ENCODE measurements at places on chromosomes 2 and 18. TPM values are rescaled to one million over a fixed set of nuclear protein-coding genes. Genes with fewer than 3 reads are reported as not detected.

The SLC9A4 gene
- total RNA-seq: 0.05 TPM

DNA sequence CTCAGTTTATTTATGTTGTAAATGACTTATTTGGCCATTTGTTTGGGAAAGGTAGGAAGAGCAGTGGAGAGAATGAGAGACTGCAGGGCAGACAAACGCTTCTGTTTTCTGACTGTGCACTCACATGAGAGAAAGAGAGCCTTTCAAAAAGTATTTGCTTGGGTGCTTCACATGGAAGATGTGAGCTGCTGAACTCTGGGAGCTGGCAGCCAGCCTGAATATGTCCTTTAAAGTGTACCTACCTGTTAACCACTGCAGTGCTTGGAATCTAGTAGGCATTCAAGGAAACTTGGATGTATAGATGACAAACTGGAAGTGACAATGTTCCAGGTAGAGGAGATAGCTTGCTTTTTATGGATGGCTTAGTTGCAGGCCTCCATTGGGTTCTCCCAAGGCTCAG, 68.8 kb downstream of the PTPRM start:
- no peak for DNase-seq

The SP140 gene
- total RNA-seq: 132 TPM

The COL4A4 gene
- total RNA-seq: not detected

The ABCB11 gene
- total RNA-seq: not detected

The TAF4B gene
- total RNA-seq: 9.3 TPM

GRCh38 chr2:178251151-178251955, 57.0 kb downstream of the OSBPL6 start:
- no peak for DNase-seq

GRCh38 chr2:10527585-10527984, 79.5 kb upstream of the ODC1 start:
- DNase-seq: no peak

DNA sequence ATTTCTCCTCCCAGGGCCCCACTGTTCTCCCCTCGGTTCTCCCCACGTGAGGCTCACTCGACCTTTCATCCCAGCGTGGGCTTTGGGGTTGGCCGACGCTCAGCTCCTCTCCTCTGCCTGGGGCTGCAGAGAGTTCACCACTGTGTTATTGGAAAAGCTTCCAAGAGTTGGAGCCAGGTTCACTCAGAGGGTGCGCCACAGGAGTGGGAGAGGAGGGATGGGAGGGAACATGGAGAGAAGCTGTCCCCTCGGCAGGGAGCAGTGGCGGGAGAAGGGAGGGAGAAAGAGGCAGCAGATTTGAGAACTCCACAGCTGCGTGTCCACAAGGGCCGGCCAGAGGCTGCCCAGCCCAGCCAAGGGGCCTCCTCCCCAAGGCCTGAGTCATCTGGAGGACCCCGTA, 197.1 kb upstream of the SMAD2 start:
- DNase-seq: no peak

- no peak for DNase-seq
These were observed 47.2 kb downstream of the DCC start for GRCh38 chr18:52387175-52387574.

DNA sequence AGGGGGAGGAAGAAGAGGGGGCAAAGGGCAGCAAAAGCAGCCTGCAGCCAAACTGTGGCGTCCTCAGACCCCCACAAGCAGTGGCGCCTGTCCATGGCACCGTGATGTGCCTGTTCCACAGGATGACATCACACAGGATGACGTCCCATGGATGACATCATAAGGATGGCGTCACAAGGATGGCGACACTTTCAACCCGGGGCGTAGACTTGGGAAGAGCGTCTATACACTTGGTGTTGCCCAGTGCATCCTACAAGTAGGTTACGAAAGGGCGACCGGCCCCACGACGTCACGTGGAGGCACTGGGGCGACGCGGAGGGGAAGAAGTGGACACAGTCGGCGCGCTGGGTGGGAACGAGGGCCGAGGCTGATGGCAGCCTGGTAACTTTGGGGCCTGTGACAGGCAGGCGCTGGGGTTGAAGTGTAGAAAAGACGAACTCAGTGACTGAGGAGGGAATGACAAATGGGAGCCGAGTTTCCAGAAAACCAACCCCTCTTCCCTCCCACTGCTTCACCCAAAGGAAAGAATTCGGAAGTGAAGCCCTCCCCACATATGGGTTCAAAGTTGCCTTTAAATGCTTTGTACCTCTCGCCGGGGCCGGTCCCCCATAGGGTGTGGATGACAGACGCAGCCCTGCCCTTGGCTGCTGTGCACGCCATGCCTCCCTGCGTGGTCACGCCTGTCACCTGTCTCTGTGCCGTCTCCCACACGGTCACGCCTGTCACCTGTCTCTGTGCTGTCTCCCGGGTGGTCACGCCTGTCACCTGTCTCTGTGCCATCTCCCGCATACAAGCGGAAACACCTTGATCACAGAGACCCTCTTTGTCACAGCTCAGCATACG, 13.4 kb upstream of the KCNG2 start:
- DNase-seq: no peak

The GDF7 gene
- total RNA-seq: not detected

The CD8B2 gene
- total RNA-seq: 3.7 TPM

The GPAT2 gene
- 26.7 TPM for total RNA-seq

DNA sequence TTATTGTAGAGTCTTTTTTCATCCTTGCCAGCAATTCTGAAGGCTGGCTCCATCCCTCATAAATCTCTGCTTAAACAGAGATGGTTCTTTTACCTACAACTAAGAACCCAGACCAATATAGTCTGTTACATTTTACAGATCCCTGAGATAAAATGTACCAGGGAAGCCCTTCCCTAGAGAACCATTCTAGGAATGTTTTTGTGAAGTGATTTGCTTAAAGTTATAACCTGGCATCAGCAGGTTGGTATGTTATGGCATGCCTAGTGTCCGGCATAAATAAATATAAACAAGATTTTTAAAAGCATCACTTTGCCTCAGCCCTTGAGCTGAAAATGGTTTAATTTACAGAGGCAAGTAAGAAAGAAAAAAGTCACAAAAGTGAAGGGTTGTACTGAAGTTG, 18.5 kb upstream of the NPAS2 start:
- DNase-seq: no peak

The RUFY4 gene
- 1.4 TPM for total RNA-seq

The COBLL1 gene
- not detected for total RNA-seq

DNA sequence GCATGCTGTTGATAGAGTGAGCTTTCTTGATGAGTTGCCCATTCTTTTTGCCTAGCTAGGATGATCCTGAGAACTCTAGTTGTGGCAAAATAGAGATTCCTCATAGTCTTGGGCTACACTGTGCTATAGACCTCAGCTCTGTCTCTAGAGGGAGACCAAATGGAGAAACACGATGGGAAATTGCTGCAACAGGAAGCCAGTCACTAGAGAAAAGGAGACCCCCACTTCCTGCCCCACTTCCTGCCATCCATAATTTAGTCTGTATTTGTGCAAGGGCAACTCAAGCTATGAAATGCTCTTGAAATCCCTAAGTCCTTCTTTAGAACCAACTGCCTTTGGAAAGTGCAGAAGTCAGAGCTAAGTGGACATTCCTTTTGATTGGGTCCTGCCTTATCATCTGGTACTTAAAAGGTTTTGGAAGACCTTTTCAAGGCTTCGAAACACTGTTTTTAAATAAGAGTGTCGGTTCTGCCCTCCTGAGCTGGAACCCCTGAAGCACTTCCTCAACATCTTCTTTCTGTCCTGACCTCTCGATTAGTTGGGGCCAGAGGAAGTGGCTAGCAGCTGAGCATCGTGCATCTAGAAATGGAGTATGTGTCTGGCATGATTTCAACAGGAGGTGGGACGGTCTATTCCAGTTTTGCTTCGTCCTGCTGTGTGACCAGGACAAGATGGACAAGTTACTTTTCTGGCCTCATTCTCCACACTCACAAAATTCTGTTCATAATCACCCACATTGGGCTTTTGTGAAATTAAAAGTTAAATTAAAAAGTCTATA, 8.6 kb upstream of the KCNE4 start:
- DNase-seq: no peak

The TMEM198 gene
- 2.8 TPM for total RNA-seq

DNA sequence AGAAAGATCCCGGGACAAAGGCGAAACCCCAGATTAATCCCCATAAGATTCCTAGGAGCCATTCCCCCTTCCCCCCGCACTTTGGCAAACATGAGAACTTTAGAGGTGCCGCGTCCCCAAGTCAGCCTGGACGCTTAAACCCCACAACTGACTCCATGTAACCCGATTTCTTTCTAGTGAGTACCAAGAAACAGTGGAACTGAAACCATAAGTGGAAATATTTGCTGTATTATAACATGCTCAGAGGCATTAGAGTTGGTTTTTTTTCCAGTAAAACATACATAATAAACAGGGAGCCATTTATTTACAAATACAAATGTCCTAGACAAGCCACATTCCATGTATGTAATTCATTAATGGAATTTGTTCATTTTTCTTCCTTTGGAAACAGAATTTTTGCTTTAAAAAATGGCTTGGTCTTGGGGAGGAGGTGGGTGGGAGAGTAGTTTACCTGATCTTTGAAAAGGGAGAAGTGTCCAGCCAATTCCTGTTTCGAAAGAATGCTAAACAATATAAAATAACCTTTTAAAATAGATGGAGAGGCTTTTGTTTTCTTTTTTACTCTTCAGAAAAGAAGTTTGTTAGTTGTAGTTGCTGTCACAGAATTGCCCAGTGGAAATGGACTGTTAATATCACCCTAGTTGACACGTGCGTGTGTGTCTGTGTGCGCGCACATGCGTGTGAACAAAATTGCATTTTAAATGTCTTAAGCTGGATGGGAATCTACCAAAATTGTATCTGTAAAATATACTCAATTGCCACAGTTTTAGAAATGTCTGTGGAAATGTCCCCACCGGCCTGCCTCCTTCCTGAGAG, 10.6 kb downstream of the POU3F3 start:
- no peak for DNase-seq

The LONRF2 gene
- total RNA-seq: 0.21 TPM

- no peak for DNase-seq
These were observed 212.3 kb downstream of the BCL2 start for GRCh38 chr18:63107171-63107845.

The IL37 gene
- not detected for total RNA-seq

The CUL3 gene
- total RNA-seq: 72.2 TPM

The NEURL3 gene
- 0.38 TPM for total RNA-seq

DNA sequence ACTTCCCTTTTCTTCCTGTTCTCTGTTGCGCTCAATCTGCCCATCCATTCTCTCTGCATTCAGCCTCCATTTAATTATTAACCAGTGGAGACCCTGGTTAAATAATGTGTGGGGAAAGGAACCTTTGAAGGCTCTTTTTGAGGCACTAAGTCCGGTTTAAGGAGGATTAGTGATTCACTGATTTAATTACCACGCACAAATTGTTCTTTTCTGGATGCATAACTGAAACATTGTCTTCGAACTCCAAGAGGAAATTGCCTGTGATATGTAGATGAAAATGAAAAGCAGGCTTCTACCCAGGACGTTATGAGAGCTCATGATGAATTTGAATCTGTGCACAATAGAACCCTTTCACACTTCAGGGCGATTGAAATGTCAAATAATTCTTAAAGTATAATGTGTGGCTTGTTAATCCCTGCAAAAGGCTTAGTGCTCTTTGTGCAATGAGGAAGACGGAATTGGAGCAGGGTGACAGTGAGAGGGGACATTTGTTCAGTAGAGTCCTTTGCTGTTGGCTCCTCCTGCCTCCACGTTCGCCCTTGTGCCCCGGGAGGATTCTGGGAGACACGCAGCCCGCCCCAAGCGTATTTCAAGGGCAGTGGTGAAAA, 51.1 kb upstream of the ZNF236 start:
- no peak for DNase-seq

DNA sequence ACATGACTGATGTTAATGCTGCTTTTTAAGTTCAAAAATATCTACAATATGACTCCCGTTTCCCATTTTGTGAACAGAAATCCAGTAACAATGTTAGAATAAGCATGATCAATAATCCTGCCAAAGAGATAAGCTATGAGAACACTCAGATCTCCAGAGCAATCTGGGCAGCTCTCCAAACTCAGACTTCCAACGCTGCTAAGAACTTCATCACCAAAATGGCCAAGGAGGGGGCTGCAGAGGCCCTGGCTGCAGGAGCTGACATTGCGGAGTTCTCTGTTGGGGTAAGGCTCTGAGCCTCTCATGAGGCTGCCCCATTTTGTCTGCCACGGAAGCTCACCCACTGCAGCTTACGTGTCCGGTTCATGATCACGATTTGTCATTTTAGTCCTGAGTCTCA, 68.4 kb downstream of the UGGT1 start:
- no peak for DNase-seq

The TRAPPC8 gene
- 33.0 TPM for total RNA-seq

DNA sequence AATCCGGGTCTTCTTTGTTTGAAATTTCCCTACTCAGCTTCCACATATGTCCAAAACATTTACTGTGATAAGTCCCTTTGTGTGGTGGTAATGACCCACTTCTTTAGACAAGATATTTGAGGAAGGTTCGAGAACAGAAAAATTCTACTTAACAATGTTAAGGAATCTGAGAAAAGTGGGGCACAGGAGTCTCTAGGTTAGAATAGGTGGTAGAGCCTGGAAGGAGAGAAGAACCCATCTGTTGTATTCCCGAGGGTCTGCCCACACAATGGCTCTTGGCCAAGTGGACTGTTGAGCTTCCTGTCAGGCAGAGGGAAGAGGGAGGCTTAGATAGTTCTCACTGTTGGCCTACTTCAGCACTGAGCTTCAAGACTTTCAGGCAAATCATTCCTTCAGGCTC, 4.3 kb downstream of the IGFBP2 start:
- DNase-seq: no peak

GRCh38 chr18:72235422-72235821, 308.7 kb downstream of the CBLN2 start:
- no peak for DNase-seq

DNA sequence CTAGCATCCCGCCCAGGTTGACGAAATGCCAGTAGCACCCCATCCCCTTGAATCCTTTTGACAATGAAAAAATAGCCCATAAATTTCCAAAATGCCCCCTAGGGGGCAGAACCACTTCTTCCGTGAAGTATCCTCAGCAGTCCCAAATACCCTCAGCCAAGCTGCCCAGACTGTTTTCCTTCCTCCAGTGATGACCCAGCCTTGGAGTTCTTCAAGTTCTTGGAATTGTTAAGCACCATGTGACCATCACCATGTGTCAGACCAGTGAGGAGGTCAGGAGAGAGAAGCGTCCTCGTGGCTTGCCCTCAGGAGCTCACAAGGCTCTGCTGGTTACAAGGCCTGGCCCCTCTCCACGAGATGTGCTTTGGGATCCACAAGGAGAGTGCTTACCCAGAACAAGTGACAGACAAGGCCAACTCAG, 1.4 kb upstream of the SLC23A3 start:
- DNase-seq: no peak

DNA sequence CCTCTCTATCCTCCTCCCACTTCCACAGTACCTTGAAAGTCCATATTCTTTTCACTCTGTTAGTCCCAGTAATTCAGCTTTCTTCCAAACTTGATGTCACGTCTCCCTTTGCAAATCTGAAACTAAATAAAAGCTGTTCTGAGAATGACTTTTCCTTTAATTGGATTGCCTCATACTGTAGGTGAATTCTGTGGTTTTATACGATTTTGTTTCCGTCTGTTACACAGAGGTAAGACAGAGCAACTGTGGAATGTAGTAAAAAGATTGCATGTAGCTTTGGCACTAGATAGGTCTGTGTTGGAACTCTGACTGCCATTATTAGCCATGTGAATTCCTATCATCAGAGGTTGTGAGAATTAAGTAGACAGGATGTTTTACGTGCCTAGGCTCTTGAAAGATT, 25.9 kb downstream of the MALT1 start:
- no peak for DNase-seq

All from activated CD8-positive, alpha-beta memory T cell treated with anti-CD3 and anti-CD28 coated beads, Interleukin-2, amount 10 ng/mL, durations not matched to agents 7 days and 5 days (primary cell).